Psoas muscle (tissue), 8 donors: ENCODE measurements at places on chromosomes 13 and 19. TPM values are rescaled to one million over a fixed set of nuclear protein-coding genes. Genes with fewer than 3 reads are reported as not detected.

Gene LILRA5
- total RNA-seq = 1.1 TPM

Gene ITGBL1
- 1.9 TPM for total RNA-seq

Gene C1QTNF9B
- total RNA-seq = 0.50 TPM

DNA sequence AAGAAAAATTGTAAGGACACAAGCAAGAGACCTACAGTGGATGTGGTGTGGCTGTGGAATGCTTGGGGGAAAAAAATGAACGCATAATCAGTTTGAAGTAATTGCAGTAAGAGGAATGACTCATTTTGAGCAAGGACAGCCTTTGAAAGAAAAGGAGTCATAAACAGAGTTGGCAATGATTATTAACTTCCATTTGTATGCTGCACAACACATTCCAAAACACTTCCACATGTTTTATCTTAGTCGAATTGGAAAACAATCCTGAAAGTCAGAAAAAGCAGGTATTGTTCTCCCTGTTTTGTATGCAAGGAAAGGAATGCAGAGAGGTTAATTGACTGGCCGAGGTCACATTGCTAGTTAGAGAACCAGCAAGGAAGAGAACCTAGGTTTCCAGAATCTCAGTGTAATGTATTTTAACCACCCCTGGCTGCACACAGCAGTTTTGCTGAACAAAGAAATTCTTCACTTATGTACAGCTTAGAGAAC is 630.0 kb upstream of the MIR17HG start:
- no peak for DNase-seq

DNA sequence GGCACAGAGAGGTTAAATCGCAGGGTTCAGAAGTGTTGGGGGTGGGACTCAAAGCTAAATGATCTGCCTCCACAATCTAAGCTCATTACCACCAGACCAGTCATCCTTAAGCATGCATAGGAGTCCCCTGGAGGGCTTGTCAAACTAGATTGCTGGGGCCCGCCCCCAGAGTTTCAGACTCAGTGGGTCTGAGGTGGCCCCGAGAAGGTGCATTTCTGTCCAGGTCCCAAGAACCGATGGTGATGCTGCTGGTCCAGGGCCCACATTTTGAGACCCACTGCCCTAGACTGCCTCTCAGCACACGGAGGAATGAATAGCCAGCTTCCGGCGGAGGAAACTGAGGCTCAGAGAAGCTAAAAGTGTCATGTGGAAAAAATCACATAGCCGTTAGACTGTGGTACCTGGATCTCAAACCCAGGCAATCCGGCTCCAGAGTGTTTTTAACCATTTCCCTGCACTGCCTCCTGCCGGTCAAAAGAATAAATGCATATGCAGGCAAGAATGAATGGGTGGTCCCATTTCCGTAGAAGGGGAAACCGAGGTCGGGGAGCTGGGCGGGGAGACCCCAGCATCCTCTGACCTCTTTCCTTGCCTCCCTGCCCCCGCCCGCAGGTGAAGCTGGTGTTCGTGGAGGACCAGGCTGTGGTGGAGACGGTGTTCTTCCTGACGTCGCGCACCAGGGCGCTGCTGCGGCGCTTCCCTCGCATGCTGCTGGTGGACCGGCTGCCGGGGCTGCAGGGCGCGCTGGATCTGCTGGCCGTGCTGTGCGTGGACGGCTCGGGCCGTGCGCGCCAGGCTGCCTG is 23.8 kb downstream of the ZSWIM9 start:
- DNase-seq = no peak

GRCh38 chr13:36715841-36716240 is 42.0 kb downstream of the SERTM1 start:
- no peak for DNase-seq

Gene RTBDN
- total RNA-seq = not detected
